ENCODE measurements at places on chromosomes 2 and 18.

- peak; percentile 27 for DNase-seq
These were observed 1.1 kb downstream of the NIFK start for GRCh38 chr2:121735518-121736074.

- DNase-seq, result no peak
These were observed 370 bp downstream of the KLHL29 start for GRCh38 chr2:23385351-23385747.

DNA sequence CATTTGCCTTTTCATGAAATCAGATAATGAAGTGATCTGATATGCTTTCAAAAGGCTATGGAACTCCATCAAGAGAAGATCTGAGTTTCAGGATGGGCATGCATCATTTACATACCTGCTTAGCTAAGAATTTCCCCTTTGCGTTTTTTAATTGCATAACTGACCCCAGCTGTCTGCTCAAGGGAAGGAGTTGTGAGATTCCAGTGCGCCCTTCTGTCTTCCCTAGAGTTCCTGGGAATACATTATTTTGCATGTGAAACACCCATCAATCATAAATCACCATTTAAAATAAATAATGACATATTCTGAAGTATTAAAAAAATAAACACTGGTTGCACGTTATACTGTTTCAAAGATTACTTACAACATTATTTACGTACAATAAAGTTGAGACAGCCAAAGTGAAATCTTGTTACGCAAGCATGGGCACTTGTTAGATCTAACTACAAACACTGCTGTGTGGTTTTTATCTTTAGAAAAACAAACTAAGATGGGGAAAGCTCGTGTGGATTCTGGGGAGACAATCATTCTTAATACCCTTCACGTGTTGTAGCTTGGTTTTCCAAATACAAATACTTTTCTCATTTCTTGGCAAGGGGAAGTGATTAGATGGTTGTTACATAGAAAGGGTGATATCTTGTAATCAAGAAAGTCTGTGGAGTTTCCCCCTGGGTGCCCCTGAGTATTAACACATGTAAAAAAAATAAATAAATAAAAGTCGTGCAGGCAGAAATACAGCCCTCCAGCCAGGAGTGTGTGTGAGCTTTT is 125.7 kb upstream of the LMAN1 start:
- no peak for DNase-seq

DNA sequence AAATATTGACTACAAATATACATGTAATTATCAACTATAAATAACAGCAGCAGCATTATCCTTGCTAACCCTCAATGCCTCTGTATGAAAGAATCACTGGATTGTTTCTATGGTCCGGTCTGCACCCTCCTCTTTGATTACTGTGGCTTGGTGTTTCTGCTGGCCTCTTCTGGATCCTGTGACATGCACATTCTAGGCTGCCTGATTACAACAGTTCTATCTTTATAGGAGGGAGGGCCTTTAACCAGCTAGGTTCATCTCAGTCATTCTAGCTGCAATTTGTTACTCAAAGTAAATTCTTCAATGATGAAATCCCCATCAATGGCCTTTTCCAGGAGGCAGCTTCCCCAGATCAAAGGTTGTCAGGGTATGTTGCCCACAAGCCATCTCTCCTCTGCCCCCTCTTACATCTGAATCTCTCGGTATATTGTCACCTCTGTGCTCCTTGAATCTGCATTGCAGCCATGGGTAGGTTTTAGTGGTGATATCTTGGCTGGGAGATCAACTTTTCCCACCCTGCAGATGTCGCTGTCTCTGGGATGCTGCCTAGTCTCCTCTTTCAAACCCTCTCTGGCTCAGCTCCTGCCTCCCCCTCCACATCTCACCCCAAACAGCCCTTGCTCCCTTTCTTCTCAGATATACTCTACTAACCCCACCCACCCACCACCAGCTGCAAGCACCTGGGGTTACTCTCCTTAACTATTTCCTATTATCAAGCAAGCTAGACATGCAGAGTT is 106.2 kb upstream of the BZW1 start:
- DNase-seq, result no peak

DNA sequence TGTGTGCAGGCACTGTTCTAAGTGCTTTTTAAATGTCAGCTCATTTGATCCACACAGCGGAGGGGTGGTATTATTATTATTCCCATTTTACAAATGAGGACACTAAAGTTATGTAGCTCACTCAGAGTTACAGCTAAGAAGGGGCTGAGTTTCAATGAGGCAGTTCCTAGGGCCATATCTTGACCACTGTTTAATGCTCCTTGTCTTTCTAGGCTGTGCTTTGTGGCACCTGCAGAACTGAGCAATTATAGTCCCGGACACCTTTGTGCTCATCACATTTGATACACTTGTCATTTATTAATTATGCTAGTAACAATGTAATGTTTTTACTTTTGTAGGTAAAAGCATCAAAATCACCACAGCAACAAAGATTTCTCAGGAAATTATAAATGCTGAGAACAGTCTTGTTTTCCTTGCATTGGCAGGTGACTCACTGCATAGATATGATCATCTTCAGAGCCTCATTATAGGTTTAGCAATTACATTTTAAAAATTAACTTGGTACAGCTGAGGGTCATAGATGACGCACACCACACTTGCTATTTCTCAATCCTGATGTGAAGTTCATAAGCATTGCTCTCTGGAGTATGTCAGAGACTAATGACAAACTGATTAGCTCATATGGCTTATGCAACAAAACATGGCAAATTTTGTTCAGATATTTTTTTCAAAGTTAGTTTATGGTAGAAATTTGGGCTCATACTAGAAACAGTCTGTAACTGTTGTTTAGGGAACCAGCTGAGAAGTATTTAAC is 366.8 kb downstream of the TGIF1 start:
- no peak for DNase-seq

- DNase-seq, result no peak
These were observed 566.5 kb downstream of the DCDC2C start for GRCh38 chr2:4269885-4270284.

DNA sequence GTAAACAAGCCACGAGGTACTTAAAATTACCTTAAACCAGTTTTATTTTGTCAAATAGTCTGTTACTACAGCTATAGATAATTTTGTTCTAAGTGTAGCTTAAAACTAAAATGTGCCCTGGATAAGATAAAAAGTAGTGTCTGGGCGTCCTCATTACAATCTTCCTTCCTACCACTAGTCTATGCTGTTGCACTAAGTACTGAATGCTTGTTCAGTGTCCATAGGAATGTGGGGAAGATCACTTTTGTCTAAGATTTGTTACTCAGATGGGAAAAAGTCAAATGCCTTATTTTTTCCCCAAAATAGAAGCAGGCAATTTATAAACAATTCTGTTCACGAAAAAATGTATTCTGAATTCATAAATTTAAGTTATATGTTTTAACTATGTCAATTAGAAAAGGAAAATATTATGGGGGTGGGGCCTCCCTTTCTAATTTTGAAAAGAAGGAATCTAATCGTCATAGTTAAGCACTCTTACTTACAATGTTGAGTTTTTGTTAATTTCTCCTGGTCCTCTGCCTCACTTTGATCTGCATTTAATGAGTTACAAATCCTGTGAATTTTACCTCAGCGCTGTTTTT is 140.4 kb upstream of the VRK2 start:
- peak; percentile 55 for DNase-seq

GRCh38 chr18:12011957-12012549 is 30.7 kb downstream of the IMPA2 start:
- DNase-seq, result no peak

- DNase-seq, result peak; percentile 27
These were observed at the start of gene CCDC178 for GRCh38 chr18:33440060-33441043. Gene CCDC178 (minus strand): TSS chr18:33440721. CDS start chr18:33412088, 28,633 bp downstream.

- no peak for DNase-seq
These were observed 6.5 kb downstream of the TEX261 start for GRCh38 chr2:70988151-70988550.

- peak; percentile 24 for DNase-seq
These were observed 315.1 kb downstream of the RDH14 start for GRCh38 chr2:18245375-18245774.

DNA sequence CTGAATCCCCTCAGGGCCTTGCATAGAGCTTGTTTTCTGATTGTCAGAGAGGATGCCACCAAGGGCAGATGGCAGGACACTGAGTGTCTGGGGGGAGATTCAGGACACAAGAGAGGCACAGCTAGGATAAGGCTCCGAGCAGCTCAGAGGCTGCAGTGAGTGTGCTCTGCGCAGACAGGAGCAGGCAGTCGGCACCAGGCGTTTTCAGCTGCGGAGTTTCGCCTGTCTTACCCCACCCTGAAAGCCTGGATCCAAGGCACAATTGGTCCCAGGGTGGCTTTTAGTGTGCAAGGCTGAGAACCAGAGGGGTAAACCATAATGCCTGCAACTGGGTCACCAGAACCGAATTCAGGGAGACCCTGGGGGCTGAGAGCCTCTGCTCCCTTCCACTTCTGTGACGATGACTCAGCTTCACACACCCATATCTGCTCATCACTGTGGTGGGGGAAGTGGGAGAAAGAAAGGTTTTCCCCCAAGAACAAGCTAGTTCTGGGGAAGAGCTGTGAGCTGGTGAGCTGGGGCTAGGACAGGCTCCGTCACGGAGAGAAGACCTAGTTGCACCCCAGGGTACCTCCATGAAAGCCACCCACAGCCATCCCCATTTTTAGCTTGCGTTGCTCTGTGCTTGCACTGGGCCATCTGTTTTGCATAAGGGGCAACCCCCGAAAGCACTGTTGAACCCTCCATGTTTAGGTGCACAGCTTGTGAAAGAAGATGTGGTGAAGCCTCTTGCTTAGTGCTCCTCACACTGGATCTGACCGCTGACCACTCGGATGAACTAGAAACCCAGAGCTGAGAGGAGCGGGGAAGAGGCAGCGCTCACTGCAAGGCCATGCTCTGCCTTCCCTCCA is 173.7 kb downstream of the CELF4 start:
- DNase-seq, result no peak

Data from NCI-H1694 (cell line).